ENCODE measurements at places on chromosomes 3 and 15. TPM values are rescaled to one million over a fixed set of nuclear protein-coding genes. Genes with fewer than 3 reads are reported as not detected.
A peak's percentile ranks its signal among the peaks of the same experiment; 100 is the strongest.

Gene FSIP1
- 0.48 TPM for total RNA-seq

- DNase-seq = no peak
Measured at GRCh38 chr15:78056714-78057269, 20.7 kb downstream of the TBC1D2B start.

DNA sequence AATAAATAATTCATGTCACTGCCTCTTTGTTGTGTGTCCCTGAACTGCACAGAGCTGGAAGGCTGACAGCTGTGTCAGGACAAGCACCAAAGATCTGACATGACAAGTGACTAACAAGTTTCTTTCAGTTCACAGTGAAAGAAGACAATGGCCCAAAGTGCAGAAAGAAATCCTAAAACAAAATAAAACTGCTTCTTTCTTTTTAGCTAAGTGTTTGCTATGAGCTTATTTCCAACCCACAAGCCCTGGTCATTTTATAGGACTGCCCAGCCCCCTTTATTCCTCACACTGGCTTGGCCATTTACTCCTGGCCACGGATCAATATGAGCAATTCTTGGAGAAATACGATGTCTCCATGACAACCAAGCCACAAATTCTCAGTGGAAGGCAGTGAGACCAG is 238.5 kb downstream of the WDR72 start:
- DNase-seq = no peak

Gene CCDC39
- not detected for total RNA-seq

- DNase-seq = no peak
Measured at GRCh38 chr3:98530676-98531075, 1.1 kb upstream of the GPR15 start.

DNA sequence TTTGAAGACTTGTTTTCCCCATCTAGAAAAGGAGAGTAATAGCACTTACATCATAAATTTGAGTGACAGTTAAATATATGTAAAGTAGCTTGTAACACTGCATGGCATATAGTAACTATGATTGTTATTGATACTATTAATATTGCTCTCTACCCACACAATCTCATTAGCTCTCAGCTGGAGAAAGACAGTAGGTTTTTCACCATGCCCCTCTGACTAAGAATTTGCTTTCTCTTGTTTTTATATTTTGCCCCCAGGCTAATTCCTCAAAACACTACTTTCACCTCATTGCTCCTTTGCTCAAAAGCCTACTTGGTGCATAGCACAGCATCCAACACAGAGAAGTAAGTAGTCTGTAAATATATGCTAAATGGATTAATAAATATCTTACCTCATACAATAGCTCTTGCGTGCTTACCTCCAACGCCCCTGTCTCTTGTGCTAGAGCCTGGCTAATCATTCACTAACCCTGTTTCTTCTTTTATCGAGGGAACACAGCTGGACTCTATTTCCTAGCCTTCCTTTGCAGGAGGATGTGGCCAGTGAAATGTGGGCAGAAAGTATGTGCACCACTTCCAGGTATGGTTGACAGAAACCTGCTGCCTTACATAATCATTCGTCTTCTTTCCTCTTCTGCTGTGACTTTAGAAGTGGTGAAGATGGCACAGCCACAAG is 190.0 kb downstream of the PLCH1 start:
- DNase-seq = peak; percentile 40

DNA sequence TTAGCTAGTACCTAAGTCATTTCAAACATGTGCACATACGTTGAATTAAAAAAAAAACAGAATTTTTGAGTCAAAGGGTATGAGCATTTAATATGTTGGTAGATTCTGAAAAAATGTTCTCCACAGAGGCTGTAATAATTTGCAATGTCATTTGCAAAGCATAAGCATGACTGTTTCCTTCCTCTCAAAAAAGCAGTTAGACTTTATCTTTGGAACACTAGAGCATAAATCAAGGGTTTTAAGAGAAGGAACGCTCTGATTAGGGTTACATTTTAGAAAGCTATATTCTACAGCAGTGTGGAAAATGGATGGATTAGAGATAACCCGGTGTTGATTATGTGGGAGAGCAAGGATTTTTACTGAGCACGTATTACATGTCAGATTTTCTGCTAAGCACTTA is 193.7 kb downstream of the WDR72 start:
- no peak for DNase-seq

GRCh38 chr3:123353850-123354233 is 95.0 kb downstream of the ADCY5 start:
- DNase-seq = no peak

DNA sequence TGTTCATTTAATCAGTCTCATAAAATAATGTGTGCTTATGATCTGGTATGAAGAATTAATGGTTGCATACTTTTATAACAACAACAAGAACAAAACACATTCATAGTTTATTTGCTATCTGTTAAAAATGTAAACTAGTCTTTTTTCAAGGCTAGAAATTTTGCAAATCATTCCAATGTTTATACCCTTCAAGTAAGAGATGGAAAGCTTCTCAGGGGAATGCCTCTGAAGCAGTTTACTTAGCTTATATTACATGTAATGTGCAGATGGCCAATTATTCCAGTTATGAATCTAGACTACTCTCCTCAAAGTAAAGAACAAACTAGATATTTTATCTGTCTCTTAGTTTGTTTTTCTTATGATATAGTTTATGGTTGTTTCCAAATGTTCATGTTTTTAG is 575.4 kb downstream of the NAALADL2 start:
- no peak for DNase-seq

DNA sequence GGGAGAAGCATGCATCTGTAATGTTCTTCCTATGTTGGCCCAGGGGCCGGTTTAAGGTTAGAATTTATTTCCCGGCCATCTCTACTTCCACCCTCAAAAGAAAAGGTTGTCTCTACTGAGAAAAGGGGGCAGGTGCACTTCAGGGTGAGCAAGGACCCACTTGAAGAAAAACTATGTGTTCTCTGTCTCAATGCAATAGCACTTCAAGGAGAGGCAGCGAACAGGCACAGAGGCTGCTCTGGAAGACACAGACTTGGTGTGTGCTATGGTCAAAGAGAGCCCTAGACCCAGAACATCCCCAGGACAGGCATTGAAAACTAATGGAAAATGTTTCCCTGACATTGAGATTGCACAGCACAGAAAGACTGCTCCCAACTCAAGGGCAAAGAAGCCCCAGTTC is 7.6 kb downstream of the MINDY4B start:
- no peak for DNase-seq

DNA sequence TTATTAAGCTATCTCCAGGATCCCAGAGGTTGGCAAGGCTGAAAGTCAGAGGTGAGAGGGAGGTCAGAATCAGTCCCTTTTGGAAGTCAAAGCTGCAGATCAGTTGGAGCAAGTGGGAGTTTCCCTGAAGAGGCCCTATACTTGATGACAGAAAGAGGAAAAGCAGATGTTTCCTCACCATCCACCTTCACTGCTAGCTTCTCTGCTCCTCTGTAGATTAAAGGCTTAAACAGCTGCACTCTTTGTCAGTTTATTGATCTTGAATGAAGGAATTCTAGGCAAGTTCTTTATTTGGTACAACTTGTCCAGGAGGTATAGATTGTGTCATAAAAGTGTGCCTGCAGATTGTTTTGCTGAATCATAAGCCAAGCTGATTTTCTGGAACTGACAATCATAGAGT is 408.2 kb upstream of the TGFBR2 start:
- no peak for DNase-seq

Gene SLC22A13
- 0.37 TPM for total RNA-seq

GRCh38 chr3:65483480-65483879 is 555.2 kb downstream of the MAGI1 start:
- no peak for DNase-seq

Gene ITIH3
- total RNA-seq = not detected

Gene ACKR4
- total RNA-seq = 0.10 TPM

DNA sequence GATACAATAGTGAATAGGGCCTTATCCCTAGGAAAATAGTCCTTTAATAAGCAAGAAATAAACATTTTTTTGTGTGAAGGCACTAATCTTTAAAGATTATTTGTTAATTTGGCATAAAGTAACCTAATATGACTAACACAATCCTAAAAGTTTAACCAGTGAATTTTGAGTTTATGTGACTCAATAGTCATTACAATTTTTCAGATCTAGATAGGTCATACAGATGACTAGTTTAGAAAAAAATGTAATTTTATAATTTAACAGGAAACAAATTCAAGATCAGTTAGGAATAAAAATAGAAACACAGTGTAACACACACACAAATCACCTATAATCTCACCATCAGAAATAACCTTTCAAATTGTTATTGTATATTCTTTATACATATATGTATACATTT is 620.7 kb upstream of the ALCAM start:
- no peak for DNase-seq

- no peak for DNase-seq
Measured at GRCh38 chr15:69232765-69233164, 65.9 kb upstream of the PAQR5 start.

Gene MYRIP
- total RNA-seq = not detected

- no peak for DNase-seq
Measured at GRCh38 chr3:152319831-152320617, 51.3 kb downstream of the MBNL1 start.

DNA sequence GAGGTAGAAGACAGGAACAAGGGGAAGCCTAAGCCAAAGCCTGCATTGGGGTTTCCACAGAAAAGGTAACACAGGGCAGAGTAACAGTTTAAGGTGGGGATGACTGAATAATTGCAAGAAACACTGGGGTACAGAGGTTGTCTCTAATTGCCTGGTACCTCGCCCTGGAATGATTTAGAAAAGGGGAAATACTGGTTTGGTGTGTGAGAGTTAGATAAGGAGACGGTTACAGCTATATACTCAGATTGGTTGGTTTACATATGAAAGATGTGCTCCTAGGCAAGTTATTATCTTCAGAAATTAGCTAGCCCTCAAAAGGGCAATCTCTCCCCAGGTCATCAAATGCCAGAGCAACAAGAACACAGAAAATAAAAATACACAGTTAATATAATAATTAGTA is 58.8 kb downstream of the SMARCC1 start:
- DNase-seq = no peak

DNA sequence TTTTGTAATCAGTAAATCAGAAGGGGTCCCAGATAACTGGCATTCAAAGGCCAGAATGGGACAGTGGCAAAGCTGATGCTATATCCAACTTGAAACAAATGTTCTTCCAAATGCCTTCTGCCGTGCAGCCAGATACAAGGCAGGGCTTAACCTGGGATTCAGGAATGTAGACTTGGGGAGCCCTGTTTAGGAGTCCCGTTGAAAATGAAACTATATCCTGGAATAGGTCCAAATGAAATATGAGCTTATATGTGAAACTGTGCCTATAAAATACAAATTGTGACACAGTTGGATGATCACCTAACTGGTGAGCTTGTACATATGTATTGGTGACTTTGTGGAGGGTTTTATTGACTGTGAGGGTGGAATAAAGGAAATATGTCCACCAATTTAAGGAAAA is 28.7 kb downstream of the FRMD4B start:
- no peak for DNase-seq

DNA sequence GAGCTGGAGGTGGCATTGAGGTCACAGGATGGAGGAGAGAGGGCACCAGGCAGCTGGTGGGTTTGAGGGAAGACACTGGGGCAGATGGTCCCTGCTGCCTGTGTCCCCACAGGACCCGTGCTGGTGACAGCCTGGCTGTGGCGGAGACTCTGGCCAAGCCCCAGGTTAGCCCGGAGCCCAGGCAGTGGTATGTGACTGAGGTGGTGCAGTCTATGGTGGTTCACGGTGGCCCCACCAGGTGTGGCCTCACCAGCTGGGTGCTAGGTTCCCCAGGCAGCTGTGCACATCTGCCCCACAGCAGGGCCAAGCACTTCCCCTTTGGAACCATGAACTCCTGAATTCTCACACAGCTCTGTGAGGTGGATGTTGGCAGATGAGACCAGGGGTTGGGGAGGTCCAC is 15.4 kb downstream of the PLXNA1 start:
- no peak for DNase-seq

DNA sequence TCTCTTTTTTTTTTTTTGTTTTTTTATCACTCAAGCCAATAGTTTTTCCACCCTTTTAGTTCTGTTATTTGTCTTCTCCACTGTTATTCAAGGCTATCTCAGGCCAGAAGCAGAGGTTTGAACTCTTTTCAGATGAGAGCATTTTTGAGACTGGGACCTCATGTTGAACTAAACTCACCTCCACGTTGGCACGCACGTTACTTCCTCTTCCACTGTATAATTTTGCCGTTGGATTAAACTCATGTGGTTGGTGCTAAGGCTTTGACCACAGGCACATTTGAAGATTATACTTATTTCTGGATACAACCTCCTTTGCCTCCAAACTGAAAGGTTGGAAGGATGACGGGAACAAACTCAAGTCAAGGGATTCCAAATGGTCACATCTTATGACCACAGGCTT is 501.3 kb upstream of the TPRG1 start:
- DNase-seq = no peak

All from activated CD4-positive, alpha-beta T cell treated with anti-CD3 and anti-CD28 coated beads, Interleukin-2, amount 10 ng/mL, durations not matched to agents 7 days and 5 days (primary cell).